ENCODE measurements at places on chromosomes 7 and 10.

DNA sequence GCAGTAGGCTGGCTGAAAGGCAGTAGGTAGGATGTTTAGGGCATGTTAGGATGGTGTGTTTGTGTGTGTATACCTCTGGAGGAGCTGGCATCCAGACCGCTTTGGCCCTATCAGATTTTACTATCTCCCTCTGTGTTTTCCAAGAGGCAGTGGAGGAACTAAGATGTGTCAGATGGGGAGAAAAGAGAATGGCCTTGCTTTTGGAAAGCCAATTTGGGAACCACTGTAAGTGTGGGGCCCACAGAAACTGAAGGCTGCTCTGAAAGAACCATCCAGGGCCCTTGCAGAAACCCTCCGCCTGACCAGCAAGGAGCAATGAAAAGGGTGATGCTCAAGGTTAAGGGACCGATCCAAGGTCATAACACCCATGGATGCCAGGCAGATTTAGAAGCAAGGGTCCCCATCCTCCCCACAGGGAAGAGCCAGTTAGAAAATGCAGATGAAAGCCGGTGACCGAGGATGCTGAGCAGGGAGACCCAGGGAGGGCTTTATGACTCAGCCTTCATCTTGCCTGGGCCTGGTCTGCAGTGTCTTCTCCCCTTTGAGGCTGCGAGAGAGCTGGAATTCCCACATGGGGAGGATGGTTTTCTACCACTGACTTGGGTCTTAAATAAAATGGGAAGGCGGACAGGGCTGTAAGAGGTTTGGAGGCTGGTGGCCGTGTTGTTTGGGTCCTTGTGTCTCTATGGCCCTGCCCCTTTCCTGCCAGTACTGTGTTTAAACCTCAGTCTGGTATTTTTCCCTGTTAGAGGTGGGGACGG, 275.8 kb downstream of the LRMDA start:
- DNase-seq: no peak

- no peak for DNase-seq
Measured at GRCh38 chr7:134931487-134931886, 54.8 kb upstream of the AGBL3 start.

GRCh38 chr7:119802147-119802546, 470.8 kb upstream of the KCND2 start:
- DNase-seq: no peak

DNA sequence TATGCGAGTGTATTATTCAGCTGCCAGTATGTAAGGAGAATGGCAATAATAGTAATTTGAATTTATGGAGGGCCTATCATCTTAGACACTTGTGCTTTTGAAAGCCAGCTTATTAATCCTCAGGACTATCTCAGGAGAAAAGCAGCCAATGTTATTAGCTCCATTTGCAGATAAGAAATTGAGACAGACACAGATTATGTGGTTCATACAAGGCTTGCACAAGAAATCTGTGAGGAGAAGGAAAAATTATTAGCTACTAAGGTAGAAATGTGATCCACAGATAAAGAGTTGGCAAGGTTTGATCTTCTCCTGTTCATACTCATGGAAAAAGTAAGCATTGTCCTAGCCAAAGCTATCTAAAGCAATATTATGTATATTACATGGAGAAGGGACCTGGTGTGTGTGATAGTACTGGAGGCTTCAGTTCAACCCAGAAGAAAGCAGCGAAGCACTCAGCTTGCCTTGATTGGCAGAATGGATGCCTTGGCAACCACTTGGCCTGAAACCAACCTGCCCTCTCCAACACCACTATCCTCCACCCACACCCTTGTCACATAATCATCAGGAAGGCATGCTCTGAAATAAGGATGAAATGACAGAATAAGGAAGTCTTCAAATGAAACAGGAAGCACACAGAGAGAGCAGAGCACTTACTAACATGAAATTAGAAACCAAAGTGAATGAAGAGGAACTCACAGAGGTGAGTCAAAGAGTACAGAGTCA, 18.0 kb downstream of the MACC1 start:
- no peak for DNase-seq

DNA sequence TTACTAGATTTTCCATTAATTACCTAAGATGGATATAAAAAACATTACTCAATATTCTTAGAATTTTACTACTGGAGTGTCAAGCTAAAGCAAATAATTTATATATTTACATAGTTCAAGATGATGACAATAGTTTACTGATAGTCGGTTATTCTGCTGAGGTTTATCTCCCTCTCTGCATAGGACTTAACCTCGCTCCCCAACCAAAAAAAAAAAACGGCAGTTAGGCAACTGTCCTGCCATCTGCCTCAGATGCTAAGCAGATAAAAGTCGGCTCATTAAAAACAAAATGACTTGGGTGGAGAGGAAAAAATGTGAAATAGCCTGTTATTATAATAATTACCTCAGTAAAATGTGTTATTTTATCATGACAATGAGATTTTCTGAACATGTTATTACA, 14.0 kb upstream of the ITGB8 start:
- DNase-seq: no peak

DNA sequence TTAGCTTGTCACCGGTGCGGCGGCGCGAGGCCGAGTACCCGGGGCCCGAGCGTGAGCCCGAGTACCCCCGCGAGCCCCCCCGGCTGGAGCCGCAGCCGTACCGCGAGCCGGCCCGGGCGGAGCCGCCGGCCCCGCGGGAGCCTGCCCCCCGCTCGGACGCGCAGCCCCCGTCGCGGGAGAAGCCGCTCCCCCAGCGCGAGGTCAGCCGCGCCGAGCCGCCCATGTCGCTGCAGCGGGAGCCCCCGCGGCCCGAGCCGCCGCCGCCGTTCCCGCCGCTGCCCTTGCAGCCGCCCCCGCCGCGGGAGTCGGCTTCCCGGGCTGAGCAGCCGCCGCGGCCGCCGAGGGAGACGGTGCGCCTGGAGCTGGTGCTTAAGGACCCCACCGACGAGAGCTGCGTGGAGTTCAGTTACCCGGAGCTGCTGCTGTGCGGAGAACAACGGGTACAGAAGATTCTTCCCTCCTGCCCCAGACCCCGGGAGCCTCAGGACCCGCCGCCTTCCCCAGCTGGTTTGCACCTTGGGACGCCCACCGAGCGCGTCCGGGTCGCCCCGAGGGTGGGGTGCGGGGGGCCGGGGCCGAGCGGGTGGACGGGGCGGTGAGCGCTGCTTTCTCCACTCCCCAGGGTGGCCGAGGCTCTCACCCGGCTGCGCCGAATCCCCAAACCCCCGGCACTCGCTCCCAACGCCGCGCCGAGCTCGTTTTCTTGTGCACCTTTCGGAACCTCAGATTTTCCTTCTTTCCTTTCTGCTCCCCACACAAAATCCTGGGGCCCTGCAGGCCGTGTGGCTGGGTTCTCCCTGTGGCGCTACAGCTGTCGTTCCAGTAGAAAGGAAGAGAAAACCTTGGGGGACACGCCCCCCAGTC, 708 bp downstream of the UBN2 start:
- peak; percentile 43 for DNase-seq

DNA sequence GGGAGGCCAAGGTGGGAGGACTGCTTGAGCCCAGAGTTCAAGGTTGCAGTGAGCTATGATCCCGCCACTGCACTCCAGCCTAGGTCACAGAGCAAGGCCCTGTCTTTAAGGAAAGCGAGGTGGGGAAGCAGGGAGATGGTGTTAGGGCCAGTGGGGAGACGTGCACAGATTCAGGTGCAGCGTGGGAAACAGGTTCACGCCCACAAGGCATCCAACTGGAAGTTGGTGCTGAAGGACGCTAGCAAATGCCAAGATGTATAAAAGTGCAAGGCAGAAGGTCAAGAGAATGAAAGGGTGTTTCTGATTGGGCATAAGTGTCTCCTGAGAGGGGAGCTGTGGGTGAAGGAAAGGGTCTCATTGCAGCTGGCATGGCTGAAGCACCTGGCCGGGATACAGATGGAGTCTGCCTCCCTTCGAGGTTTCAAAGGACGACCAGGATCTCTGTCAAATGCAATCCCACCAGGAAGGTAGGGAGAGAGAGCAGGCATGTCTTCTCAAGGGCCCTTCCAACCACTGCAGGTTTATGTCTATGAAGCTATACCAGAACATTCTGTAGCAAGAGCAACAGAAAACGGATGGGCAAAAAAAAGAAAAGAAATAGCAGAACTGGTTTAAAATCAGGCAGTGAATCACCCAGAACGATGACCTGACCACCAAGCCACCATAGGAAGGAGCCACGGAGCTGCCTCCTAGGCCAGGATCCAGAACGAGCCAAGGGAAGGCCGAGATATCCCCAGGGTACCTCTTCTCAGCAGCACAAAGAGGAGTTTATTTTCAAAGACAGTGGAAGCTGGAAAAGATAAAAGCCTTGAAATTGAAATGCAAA, 43.2 kb downstream of the GSDME start:
- DNase-seq: no peak

DNA sequence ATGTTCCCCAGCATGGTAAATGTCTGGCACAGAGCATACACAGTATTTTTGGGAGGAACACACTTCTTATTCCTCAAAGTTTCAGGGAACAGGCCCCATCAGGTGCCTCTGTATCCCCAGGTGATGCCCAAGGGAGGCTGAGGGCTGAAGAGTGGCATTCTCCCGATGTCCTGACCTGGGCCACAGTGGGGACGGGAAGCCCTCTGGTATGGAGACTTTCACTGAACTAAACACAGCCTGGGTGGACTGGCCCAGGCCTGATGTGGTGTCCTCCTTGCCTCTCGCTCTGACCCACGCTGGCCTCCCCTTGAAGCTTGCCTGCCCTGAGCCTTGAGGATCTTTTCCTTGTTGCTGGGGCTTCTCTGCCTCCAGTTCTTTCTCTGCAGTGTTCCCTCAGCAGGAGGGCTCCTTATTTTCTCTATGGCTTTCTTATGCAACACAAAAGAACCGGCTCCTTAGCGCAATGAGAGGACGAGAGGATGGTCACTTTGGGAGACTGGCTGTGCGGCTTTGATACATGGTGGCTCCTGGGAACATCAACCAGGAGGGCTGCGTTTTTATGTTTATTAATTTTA, 157.5 kb upstream of the TNS3 start:
- no peak for DNase-seq

- DNase-seq: no peak
Measured at GRCh38 chr7:126657599-126658358, 595.0 kb downstream of the GRM8 start.

GRCh38 chr7:8515640-8516185, 82.3 kb downstream of the NXPH1 start:
- DNase-seq: no peak
